ENCODE measurements at places on chromosomes 5 and 9. TPM values are rescaled to one million over a fixed set of nuclear protein-coding genes. Genes with fewer than 3 reads are reported as not detected.

OR1Q1 gene
- not detected for total RNA-seq

- no peak for DNase-seq
Observed at GRCh38 chr9:32728181-32728580, 55.2 kb upstream of the TMEM215 start.

- DNase-seq: no peak
Observed at GRCh38 chr5:15326932-15327331, 173.0 kb upstream of the FBXL7 start.

DNA sequence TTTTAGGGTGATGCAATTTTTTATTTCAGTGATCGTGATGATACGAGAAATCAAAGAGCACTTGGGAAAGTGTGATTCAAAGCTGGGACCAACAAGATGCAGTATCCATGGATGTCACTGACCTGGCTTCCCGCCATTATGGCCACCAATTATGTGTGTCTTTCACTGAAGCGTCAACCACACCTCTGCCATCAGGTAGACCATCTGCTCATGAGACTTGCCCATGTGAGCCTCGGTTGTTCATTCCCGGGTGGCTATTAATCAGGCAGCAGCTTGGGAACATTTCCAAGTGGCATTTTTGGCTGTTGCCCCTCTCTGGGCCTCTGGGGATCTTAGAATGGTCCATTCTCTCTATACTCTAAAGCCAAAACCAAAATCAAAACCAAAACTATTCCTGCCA is 436.0 kb upstream of the ADAMTSL1 start:
- no peak for DNase-seq

Data from upper lobe of left lung (tissue), 6 donors.